Dermis microvascular lymphatic vessel endothelial cell (primary cell): ENCODE measurements at places on chromosomes 12 and 14. TPM values are rescaled to one million over a fixed set of nuclear protein-coding genes. Genes with fewer than 3 reads are reported as not detected.

Gene RARG
- 11.9 and 13.1 TPM in 2 replicates for total RNA-seq

Gene ERC1
- total RNA-seq, result 18.4 and 29.2 TPM in 2 replicates

Gene TMEM106C
- total RNA-seq, result 54.6 and 68.0 TPM in 2 replicates

Gene HVCN1
- 2.6 and 3.9 TPM in 2 replicates for total RNA-seq

Gene KLRC2
- total RNA-seq, result not detected in 2 replicates

Gene KANSL2
- 31.1 and 43.0 TPM in 2 replicates for total RNA-seq

Gene PSMC1
- 75.9 and 84.2 TPM in 2 replicates for total RNA-seq

Gene TSPAN11
- 9.1 and 29.3 TPM in 2 replicates for total RNA-seq

Gene VWF
- 467 and 1,551 TPM in 2 replicates for total RNA-seq

Gene DIO3
- not detected in 2 replicates for total RNA-seq

DNA sequence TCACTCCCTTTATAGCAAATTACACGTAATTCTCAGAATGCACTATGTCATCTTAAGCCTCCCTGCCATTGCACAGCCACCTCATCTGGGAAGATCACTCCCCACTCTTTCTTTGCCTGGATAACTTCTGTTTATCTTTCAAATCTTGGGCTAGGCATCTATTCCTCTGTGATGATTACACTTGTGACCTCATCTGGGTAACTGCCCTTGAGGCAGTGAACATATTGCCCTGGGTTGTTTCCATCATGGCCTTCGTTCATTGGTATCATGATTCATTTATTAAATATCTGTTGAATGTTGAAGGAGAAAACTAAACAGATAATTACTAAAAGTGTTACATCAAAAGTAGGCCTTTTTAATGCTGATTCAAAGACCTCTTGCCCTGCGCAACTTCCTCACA is 26.2 kb upstream of the PDE3A start:
- no peak for DNase-seq

DNA sequence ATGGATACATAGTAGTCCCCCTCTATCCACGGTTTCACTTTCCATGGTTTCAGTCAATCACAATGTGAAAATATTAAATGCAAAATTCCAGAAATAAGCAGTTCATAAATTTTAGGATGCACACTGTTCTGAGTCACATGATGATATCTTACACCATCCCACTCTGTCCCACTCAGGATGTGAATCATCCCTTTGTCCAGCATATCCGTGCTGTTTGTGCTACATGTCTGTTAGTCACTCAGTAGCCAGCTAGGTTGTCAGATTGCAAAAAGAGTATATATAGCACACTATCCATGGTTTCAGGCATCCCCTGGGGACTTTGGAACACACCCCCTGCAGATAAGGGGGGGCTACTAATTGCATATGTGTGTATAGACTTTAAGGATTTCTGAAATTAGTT is 8.1 kb upstream of the NAA30 start:
- peak; percentile 94 for DNase-seq

DNA sequence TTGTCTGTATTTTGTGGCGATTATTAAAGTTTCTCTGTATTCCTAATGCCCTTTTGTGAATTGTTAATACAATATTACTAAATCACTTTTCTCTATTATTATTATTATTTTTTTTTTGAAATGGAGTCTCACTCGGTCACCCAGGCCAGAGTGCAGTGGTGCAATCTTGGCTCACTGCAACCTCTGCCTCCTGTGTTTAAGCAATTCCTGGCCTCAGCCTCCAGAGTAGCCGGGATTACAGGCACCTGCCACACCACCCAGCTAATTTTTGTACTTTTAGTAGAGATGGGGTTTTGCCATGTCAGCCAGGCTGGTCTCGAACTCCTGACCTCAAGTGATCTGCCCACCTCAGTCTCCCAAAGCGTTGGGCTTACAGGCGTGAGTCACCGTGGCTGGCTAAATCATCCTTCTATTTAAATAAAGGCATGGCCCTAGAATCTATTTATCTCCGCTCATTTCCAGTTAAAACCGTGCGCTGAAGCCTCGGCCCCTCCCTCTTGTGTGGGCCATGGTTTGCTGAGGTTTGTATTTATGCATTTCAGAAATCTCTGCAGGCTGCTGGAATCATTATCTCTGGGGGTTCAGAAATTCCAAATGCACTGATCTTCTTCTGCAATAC is 1136.4 kb upstream of the TMEM132C start:
- no peak for DNase-seq

GRCh38 chr12:32893458-32893857 is 3.1 kb downstream of the PKP2 start:
- DNase-seq, result no peak

- DNase-seq, result no peak
These were observed 46.6 kb upstream of the NR1H4 start for GRCh38 chr12:100427078-100427477.

DNA sequence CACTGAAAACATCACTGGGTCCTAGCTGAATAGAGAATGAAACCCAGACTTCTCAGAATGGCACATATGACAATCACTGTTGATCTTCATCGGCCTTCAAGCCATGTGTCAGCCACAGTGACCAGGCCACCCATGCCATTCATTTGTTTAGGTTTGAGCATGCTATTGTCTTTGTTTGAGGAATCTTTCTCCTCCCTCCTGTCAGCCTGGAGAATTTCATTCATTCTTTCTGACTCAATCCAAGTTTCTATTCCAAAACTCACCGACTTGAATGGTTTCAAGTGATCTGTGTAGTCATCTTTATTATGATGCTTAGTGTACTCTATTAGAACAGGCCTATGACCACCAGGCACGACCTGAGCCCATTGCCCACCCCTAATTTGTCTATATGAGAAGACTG is 106.3 kb downstream of the ETNK1 start:
- DNase-seq, result no peak

DNA sequence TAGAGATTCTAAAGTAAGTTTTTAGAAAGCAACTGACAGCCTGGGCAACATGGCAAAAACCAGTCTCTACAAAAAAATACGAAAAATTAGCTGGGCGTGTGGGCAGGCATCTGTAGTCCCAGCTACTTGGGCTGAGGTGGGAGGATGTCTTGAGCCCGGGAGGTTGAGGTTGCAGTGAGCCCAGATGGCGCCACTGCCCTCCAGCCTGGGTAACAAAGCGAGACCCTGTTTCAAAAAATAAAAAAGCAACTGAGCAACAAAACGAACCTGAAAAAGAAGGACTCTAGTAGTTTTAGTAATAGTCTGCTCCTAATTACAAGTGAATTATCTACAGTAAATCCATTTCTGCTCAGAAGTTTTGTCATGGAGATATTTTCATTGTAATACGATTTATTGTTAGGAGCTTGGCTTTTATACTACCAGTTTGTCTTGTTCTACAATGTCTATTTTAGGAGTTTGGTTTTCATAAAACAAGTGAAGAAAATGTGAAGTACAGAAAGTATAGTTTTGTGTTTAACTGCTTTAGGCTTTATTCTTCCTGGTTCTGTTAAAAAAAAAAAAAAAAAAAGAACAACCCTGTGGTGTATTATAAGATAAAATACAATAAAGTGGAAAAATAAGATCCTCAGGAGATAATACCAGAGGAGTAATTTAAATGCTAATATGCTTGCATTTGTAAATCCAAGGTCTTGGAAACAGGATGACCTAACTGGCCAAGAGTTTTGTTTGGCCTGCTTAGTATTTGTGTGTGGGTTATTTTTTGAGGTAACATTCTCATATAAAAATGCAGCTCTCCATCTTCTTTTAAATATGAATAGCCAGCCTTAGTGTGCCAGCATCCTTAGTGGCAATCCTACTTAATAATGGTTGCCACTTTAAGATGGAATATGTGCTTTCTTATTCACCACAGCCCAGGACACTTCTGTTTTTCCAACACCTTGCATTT is 2.8 kb downstream of the TMX1 start:
- no peak for DNase-seq

- DNase-seq, result no peak
These were observed 8.4 kb downstream of the CPM start for GRCh38 chr12:68924546-68924945.

GRCh38 chr14:67285876-67286452 is 44.7 kb downstream of the PALS1 start:
- peak; percentile 57 for DNase-seq

DNA sequence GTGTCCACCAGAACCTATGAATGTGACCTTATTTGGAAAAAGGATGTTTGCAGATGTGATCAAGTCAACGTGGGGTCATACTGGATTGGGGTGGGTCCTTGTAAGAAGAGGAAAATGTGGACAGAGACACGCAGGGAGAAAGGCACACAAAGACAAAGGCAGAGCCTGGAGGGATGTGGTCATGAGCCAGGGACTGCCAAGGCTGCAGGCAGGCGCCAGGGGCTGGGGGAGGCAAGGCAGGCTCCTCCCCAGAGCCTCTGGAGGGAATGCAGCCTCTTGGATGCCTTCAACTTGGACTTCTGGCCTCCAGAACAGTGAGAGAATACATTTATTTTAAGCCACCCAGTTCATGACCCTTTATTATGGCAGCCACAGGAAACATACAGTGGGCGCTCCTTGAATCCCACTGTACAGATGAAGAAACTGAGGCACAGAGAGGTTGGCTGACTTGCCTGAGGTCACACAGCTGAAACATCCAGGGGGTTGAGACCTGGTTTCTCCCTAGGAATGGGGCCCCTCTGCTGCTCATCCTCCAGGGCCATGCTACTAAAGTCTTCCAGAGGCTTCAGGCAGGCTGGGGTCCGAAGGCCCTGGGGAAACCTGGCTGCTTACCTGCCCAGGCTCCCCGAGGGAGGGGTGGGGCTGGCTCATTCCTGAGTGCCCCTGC is 99.7 kb downstream of the RFLNA start:
- DNase-seq, result no peak

DNA sequence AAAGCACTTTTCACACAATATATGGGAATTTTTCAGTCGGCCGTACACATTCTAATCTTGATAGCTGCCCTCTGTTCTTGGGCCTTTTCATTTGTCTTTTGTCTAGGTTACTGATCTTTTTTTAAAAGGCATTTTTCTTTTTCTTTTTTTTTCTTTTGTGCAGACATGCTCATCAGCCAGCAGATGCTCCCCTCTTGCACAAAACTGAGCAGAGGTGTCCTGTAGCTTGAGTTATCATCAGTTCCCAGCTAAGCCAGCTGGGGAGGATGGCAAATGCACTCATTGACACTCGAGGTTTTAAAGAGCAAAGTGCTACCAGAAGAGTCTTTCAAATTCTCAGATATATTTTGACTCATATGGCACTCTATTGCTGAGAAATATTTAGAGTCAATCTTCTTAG is 913.9 kb upstream of the SEL1L start:
- DNase-seq, result no peak

DNA sequence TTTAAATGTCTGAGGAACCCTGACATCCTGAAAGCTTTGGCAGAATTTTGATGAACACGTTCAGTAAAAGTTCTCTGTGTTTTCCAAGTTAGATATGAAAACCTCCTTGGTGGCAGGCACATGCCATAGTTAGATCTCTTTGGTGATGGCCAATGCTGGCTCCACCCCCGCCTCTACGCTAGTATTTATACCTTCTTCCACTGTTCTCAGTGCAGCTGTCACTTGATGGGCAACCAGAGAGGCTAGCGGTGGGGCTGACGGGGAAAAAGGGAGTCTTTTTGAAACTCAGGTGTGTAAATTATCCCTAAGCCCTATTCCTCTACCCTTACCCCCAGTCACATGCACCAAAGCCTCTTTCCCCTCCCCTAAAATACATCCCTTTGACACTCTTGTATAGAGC is 32.1 kb downstream of the PPP1R36 start:
- DNase-seq, result no peak

- no peak for DNase-seq
These were observed 270.6 kb downstream of the SLC6A15 start for GRCh38 chr12:84641940-84642545.

- peak; percentile 67 for DNase-seq
These were observed 12.8 kb downstream of the LRCOL1 start for GRCh38 chr12:132597333-132598316.

DNA sequence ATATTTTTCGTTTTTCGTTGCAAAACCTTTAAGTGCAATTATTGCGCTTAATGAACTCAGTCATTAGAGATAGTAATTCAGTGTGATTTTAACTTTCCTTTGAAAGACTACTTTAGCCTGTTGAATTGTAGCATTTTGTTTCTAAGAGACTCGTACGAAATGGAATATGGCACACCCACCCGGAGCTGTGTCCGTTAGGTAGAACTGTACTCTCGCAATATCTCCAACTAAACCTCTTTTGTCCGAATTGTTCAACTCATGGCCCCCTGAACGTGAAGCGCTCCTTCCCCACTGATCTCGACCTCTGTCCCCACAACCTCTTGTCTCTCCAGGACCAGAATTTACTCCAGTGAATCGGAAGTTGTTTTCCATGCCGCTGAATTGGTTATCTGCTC is 800 bp downstream of the PCNX4 start:
- no peak for DNase-seq

DNA sequence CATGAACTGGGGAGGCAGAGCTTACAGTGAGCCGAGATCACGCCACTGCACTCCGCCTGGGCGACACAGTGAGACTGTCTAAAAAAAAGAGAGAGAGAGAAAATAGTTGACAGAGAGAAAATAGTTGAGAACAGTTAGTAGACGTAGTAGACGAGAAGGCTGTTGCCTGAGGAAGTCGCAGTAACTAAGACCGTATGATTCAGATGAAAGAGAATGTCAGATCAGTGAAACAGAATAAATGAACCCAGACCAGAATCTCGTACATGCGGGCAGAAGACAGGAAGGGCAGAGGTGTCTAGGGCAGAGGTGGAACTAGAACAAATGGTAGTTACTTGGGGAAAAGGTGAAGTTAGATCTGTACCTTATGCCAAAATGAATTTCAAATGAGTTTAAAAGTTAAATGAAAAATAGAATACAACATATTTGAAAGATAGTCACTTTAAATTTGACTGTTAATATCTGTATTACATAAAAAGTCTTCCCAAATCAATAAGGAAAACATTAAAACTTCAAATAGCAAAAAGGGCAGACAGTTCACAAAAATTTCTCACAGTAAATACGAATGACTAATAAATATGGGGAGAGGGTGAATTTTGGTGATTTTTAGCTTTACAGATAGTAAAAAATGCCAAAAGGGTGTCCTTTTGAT is 17.7 kb downstream of the MDM2 start:
- DNase-seq, result no peak

- no peak for DNase-seq
These were observed 42.5 kb upstream of the VPS33A start for GRCh38 chr12:122308811-122309210.

- peak; percentile 81 for DNase-seq
These were observed 335.1 kb downstream of the DUSP6 start for GRCh38 chr12:89016970-89017778.

DNA sequence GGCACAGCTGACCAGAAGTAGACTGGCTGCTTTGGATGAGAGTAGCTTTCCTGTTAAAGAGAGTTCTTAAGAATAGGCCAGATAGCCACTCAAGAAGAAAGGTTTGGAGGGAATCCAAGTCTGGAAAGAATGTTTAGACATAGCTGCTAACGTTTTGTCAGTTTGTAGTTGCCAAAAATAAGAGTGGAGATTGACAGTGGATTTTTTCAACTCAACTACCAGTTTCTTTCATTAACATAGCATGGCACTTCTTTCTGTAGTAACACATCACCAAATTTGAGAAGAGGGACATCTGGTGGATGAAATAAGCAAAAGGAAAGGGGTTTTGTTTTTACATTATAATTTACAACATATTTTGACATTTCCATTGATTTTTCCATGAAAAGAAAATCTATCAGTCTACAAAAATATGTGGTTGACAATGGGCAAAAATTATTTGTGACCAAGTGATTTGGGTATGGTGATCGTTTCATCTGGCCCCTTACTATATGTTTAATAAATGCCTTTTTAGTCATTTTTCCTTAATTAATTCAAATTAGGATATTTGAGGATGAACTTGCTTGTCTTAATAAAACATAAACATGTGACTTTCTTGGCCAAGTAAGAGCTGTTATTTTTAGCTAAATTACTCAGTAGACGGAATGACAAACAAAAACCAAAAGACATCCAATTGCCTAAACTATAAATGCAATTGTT is 71.1 kb downstream of the PTPRR start:
- peak; percentile 11 for DNase-seq

GRCh38 chr14:99179506-99179905 is 92.5 kb downstream of the BCL11B start:
- no peak for DNase-seq
